Upper lobe of right lung (tissue), 1 donor: ENCODE measurements at places on chromosomes 5 and 9. TPM values are rescaled to one million over a fixed set of nuclear protein-coding genes. Genes with fewer than 3 reads are reported as not detected.

Gene REEP2
- 0.55 TPM for total RNA-seq

Gene CCDC152
- 0.78 TPM for total RNA-seq

Gene HSPB3
- 1.1 TPM for total RNA-seq

Gene SKIC3
- 68.7 TPM for total RNA-seq

Gene CNTNAP3B
- total RNA-seq: 9.3 TPM

Gene BTF3
- 394 TPM for total RNA-seq

Gene KCNMB1
- 1.5 TPM for total RNA-seq

Gene PRDM9
- not detected for total RNA-seq

Gene OLFML2A
- 39.5 TPM for total RNA-seq

Gene SH3PXD2B
- total RNA-seq: 46.2 TPM

Gene IFNA6
- not detected for total RNA-seq

Gene ARL14EPL
- not detected for total RNA-seq

Gene SOHLH1
- total RNA-seq: not detected
